GM06990 (cell line): ENCODE measurements at places on chromosomes 12 and 14.

DNA sequence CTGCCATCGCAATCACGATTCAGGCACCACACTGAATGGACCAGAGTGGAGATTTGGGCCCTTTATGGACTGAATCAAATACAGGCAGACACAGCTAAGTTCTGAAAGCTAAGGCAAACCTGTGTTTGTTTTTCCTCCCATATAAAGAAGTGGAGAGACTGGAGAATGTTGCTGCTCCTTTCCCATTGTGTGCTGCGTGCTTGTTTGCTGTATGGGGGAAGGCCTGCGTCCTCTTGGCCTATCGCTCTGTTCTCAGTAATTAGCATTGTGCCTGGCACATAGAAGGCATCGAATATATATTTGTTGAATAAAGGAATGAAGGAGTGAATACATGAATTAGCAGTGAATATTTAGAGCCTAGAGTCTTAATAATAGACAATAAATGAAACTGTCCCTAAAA is 12.4 kb downstream of the ST8SIA1 start:
- DNase-seq, result no peak

GRCh38 chr12:106975993-106976658 is 10.8 kb downstream of the MTERF2 start:
- no peak for DNase-seq

GRCh38 chr12:63935361-63935760 is 90.9 kb downstream of the SRGAP1 start:
- no peak for DNase-seq

GRCh38 chr12:19451196-19451595 is 11.9 kb downstream of the AEBP2 start:
- DNase-seq, result no peak

- no peak for DNase-seq
Measured at GRCh38 chr12:52831251-52831650, 2.9 kb downstream of the KRT79 start.

- DNase-seq, result no peak
Measured at GRCh38 chr12:46271863-46272262, 3.0 kb upstream of the SLC38A1 start.

DNA sequence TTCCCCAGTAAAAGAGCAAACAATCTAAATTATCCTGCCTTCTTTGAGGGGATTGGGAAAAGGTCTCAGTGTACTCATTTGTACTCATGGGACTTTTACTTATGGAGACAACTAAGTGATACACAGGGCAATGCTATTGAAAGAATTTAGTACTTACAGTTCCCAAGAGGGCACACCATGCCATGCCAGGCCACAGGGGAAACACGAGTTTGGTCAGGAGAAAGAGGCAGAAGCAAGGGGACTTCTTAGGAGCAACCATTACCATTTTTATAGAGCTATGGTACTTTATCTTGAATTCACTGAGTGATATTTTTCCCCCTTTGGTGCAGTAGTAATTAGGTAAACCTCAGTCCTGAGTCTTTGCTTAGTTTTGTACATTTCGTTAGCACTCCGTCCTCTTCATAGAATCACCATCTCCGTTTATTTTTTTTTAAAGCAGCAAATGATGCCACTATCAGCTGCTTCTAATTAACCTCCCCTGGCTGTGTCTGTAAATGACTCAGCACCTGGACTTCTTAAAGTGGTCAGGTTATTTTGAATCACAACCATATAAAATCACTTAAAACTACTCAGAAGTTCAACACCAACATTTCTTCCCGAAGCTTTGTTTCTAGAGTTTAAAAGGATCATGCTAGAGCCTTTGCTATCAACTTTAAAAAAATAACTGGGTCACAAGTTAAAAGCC is 5.9 kb upstream of the WASHC3 start:
- DNase-seq, result no peak

- DNase-seq, result peak; percentile 18
Measured at GRCh38 chr14:61812347-61813095, 50.3 kb downstream of the SNAPC1 start.

- DNase-seq, result no peak
Measured at GRCh38 chr12:52214421-52214802, 18.6 kb upstream of the KRT7 start.

- DNase-seq, result no peak
Measured at GRCh38 chr12:55972042-55972441, 1.8 kb upstream of the RAB5B start.

GRCh38 chr12:2250797-2251196 is 198.0 kb downstream of the CACNA1C start:
- DNase-seq, result no peak

- DNase-seq, result peak; percentile 82
Measured at GRCh38 chr12:52023182-52023975, 16.6 kb downstream of the TAMALIN start.

DNA sequence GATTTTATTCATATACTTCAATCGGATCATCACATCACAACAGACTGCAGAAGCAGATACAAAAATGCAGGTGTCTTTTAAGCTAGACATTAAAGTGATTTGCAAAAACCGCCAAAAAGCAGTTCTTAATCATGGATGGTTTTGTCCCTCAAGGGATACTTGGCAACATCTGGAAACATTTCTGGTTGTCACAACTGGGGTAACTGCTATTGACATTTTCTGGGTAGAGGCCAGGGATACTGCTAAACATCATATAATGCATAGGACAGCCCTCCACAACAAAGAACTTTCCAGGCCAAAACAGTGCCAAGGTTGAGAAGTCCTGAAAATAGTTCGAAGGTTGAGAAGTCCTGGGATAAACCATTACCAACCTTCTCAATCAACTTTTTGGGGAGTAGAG is 101.8 kb upstream of the BBS10 start:
- no peak for DNase-seq

DNA sequence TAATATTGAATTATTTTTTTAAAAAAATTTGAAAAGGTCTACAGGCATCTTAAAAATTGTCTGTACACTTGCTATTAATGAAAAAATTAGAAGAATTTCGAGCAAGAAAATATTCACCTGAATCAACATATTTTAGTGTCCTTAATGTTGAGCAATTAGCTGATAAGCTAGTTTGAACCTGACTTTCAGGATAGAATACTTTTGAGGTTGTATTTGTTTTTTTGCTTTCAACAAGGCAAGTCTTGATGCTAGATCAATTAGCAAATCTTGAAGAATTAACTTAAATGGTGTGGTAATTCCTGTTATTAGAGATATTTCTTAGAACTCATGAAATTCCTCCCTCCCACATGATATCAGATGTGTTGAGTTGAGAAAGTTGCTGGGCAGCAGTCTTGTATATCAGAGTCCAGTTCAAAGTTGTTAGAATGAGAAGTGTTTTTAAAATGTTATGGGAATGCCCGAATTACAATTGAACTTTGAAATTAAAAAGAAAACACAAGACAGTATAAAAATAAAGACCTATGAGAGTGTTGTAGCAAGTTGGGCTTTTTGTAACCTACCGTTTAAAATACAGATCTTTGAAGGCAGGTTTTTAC is 119.2 kb downstream of the TRMT5 start:
- no peak for DNase-seq

DNA sequence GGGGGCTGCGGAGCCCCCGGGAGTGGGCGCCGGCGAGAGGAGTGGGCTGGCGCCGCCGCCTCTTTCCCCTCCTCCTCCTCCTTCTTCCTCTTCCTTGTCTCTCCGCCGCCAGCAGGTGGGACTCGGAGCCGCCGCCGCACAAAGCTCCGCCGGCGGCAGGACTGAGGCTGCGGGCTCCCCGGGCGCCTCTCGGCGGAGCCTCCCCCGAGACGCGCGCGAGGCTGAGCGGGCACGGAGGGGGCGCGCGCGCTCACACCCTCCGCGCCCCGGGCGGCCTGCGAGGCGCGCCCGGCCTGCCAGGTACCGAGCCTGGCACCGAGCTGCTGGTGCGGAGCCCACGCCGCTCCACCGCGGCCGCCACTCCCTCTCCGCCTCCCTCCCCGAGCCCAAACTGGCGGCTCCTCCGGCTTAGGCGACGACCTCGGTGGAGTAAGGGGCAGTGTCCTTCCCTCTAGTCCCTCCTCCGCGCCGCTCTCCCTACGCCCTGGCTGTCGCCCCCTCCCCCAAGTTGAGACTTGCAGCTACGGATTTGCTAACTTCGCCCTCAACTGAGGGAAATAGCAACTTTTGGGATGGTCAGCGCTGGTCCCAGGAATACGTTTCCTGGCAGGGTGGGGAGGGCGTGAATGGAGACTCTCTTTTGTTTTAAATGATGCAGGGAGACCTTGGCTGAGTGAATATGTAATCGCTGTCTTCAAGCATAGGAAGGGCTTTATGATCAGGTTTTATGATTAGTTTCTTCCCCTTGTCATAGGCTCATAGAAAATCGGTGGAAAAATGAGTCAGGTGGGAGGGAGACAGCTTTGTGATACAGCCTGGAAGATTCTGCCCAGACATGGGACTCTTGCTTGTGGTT is 199.5 kb upstream of the CAND1 start:
- DNase-seq, result peak; percentile 36

DNA sequence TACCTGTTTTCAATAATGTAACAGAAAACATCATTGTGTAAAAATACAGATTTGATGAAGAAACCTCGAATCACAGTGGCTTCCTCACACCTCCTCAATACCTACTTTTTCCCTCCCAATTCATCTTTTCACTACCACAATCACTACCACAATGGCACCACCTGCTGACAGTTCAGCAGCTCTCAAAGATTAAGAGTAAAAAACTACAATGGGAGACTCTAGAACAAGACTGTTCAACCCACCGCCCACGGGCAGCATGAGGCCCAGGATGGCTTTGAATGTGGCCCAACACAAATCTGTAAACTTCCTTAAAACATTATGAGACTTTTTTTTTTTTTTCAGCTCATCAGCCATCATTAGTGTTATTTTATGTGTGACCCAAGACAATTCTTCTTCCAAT is 15.2 kb downstream of the MED6 start:
- no peak for DNase-seq

- DNase-seq, result no peak
Measured at GRCh38 chr14:105309371-105309770, 5.2 kb upstream of the PACS2 start.

DNA sequence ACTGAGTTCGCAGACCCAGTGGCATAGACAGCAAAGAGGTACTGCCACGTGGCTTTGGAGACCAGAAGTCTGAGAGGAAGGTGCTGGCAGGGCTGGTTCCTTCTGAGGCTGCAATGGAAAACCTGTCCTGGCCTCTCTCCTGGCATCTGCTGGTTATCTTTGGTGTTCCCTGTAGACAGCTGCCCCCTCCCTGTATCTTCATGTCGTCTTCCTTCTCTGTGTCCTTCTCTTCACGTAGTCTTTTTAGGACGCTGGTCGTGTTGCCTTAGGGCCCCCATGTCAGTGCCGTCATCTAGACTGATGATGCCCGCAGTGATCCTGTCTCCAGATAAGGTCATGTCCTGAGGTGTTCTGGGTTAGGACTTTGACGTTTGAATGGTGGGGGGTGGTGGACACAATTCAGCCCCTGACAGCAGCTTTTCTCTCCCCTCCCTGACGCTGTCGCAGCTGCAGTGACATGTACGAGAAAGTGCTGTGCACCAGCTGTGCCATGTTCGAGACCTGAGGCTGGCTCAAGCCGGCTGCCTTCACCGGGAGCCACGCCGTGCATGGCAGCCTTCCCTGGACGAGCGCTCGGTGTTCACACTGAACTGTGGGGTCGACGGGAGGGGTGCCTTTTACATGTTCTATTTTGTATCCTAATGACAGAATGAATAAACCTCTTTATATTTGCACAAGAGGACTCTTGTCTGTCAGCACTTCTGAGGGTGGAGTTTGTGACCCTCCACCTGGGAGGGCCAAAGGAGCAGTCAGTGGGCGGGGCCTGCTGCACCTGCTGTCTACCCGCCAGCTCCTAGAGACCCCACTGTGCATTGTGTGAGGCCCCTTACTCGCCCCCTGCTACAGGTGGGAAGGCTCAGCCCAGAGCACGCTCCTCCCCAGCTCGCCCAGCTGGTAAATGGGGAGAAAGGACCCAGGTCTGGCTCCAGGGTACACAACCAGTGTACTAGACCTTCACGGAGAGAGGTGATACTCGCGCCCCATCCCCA is 6.3 kb downstream of the SIVA1 start:
- no peak for DNase-seq

DNA sequence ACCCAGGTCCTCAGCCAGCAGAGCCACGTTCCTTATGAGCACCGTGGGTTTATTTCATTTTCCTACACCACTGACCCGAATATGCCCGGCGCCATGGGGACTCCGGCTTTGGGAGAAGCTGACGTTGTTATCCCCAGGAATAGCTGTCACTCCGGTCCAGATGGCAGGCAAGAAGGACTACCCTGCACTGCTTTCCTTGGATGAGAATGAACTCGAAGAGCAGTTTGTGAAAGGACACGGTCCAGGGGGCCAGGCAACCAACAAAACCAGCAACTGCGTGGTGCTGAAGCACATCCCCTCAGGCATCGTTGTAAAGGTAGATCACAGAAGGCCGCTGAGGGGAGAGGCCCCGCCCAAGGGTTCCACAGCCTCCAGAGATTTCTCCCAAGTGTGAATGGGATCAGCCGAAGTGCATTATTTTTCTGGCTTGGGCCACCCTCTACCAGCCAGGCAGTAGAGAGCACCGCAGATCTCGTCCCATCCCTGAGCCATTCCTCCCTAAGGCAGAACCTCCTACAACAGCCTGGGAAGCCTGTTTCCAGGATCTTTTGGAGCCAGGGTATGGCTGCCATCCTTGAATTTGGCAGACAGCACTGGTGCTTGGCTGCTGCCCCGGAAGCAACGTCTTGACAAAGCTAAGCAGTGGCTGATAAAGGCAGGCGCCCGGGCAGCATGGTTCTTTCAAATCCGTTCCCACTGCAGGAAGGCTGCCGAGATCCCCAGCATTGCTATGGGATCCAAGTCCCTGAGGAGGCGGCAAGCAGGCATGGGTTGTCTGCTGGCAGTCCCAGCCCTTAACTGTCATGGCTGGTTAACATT is 17.8 kb downstream of the CDK2AP1 start:
- DNase-seq, result no peak

- peak; percentile 20 for DNase-seq
Measured at GRCh38 chr14:104882325-104882973, 17.4 kb downstream of the CEP170B start.

DNA sequence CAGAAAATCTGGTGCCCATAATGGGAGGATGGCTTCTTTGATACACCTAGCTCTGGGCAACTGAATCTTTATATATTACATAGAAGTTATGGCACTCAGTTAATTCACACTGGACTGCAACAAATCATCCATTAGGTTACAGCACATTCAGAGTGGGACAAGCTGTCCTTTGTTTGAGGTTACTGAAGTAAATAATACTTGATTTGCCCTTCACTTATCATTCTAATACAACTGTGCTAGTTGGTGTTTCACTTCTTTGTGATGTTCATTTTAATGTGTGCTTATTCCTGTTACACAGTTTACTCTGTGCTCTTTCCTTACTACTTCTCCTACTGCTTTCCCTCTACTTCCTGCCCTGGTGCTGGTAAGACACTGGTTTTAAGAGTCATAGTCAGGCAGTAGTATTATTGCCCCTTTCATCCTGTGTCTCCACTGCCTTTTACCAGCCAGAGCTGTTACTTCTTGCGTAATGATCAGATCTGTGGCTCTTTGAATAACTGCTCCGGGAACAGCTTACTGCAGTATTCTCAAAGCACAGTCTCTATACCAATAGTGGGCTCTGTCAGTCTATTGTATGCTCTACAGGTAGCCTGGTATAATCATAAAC is 36.4 kb upstream of the GXYLT1 start:
- DNase-seq, result no peak

- DNase-seq, result no peak
Measured at GRCh38 chr12:75581515-75581914, 70.1 kb upstream of the KRR1 start.

GRCh38 chr12:88553941-88554658 is 26.2 kb downstream of the KITLG start:
- no peak for DNase-seq
